A172 (cell line): ENCODE measurements at places on chromosomes 16 and 17. TPM values are rescaled to one million over a fixed set of nuclear protein-coding genes. Genes with fewer than 3 reads are reported as not detected.

Gene LGALS9B
- not detected in 2 replicates for total RNA-seq

Gene ERBB2
- 43.3 and 43.6 TPM in 2 replicates for total RNA-seq

Gene SLC12A3
- total RNA-seq = not detected in 2 replicates

Gene SHISA6
- total RNA-seq = not detected in 2 replicates

Gene SPATA32
- not detected in 2 replicates for total RNA-seq

Gene MPV17L
- total RNA-seq = 0.02 TPM in 1 of 2 replicates, not detected in the other

Gene NHERF1
- total RNA-seq = 205 and 246 TPM in 2 replicates
